A549 treated with CpdA at 1 μM for 4 hours (cell line): ENCODE measurements at places on chromosomes 4 and X. TPM values are rescaled to one million over a fixed set of nuclear protein-coding genes. Genes with fewer than 3 reads are reported as not detected.

The GPC3 gene
- 0.16 TPM in 1 of 5 replicates, not detected in the others for total RNA-seq

The SLC16A2 gene
- total RNA-seq = 25.0 to 31.5 TPM (median 25.2 TPM) in 5 replicates

The MAOB gene
- 0.07 to 0.27 TPM (median 0.15 TPM) in 5 replicates for total RNA-seq

The ARHGAP24 gene
- total RNA-seq = 3.3 to 4.7 TPM (median 3.6 TPM) in 5 replicates

The MTMR8 gene
- total RNA-seq = 0.31 to 0.79 TPM (median 0.46 TPM) in 5 replicates

The NOP14 gene
- 27.6 to 32.0 TPM (median 30.0 TPM) in 5 replicates for total RNA-seq

The AKAP14 gene
- total RNA-seq = not detected in 5 replicates

The PRRG3 gene
- total RNA-seq = not detected in 5 replicates

The FNIP2 gene
- 2.8 to 5.1 TPM (median 4.4 TPM) in 5 replicates for total RNA-seq

The PHEX gene
- total RNA-seq = 0.27 to 0.44 TPM (median 0.36 TPM) in 5 replicates

The PRDM5 gene
- 3.3 to 4.9 TPM (median 4.5 TPM) in 5 replicates for total RNA-seq

The OPN1MW3 gene
- not detected in 5 replicates for total RNA-seq

The HHIP gene
- 0.30 to 1.1 TPM (median 0.47 TPM) in 5 replicates for total RNA-seq

The VCX2 gene
- total RNA-seq = not detected in 5 replicates

The GYPE gene
- not detected in 5 replicates for total RNA-seq

The SYP gene
- total RNA-seq = 2.4 to 3.6 TPM (median 3.1 TPM) in 5 replicates

The KIAA1210 gene
- not detected in 5 replicates for total RNA-seq

The MAB21L2 gene
- not detected in 5 replicates for total RNA-seq

The CTAG1A gene
- 0.18 TPM in 1 of 5 replicates, not detected in the others for total RNA-seq

The CDS1 gene
- total RNA-seq = 0.56 to 0.85 TPM (median 0.80 TPM) in 5 replicates

The NONO gene
- total RNA-seq = 345 to 435 TPM (median 380 TPM) in 5 replicates

The FAM184B gene
- 0.02 to 0.06 TPM (median 0.03 TPM) in 4 of 5 replicates, not detected in the other for total RNA-seq

The IL9R gene
- total RNA-seq = 0.08 to 0.31 TPM (median 0.22 TPM) in 4 of 5 replicates, not detected in the other

The ZNF81 gene
- total RNA-seq = 5.4 to 6.8 TPM (median 6.0 TPM) in 5 replicates

The MGARP gene
- total RNA-seq = 0.45 to 1.1 TPM (median 0.83 TPM) in 5 replicates

The ACSL4 gene
- 21.0 to 37.0 TPM (median 26.4 TPM) in 5 replicates for total RNA-seq

The SERTM2 gene
- total RNA-seq = not detected in 5 replicates

The PGAM4 gene
- 0.26 to 0.50 TPM (median 0.38 TPM) in 4 of 5 replicates, not detected in the other for total RNA-seq

The STPG2 gene
- not detected in 5 replicates for total RNA-seq

The ZDHHC15 gene
- total RNA-seq = not detected in 5 replicates

The F8A2 gene
- not detected in 5 replicates for total RNA-seq

The PRPS1 gene
- total RNA-seq = 95.9 to 111 TPM (median 99.8 TPM) in 5 replicates

The PRSS12 gene
- total RNA-seq = 0.13 to 0.40 TPM (median 0.24 TPM) in 5 replicates

The GAGE13 gene
- not detected in 5 replicates for total RNA-seq

The SLC38A5 gene
- 0.07 to 0.46 TPM (median 0.09 TPM) in 3 of 5 replicates, not detected in the others for total RNA-seq

The RNF128 gene
- 0.05 to 0.07 TPM (median 0.06 TPM) in 3 of 5 replicates, not detected in the others for total RNA-seq

The NHS gene
- 4.6 to 8.1 TPM (median 5.8 TPM) in 5 replicates for total RNA-seq

The AMTN gene
- total RNA-seq = 0.09 TPM in 1 of 5 replicates, not detected in the others

The NLGN3 gene
- total RNA-seq = 0.86 to 1.4 TPM (median 1.0 TPM) in 5 replicates

The AFP gene
- total RNA-seq = 1.7 to 8.9 TPM (median 2.2 TPM) in 5 replicates

The SLC6A14 gene
- total RNA-seq = not detected in 5 replicates

The TMSB15A gene
- 0.55 to 0.66 TPM (median 0.61 TPM) in 5 replicates for total RNA-seq

The MAGEB17 gene
- total RNA-seq = 0.03 TPM in 1 of 5 replicates, not detected in the others

The SSX2 gene
- total RNA-seq = not detected in 5 replicates

The BST1 gene
- 15.8 to 20.7 TPM (median 18.2 TPM) in 5 replicates for total RNA-seq
